CD4-positive, alpha-beta T cell treated with Interleukin-4 for 4 hours (primary cell): ENCODE measurements at places on chromosomes 5 and 9.

GRCh38 chr5:155008669-155009068 lies 4.9 kb upstream of the KIF4B start:
- DNase-seq, result no peak

DNA sequence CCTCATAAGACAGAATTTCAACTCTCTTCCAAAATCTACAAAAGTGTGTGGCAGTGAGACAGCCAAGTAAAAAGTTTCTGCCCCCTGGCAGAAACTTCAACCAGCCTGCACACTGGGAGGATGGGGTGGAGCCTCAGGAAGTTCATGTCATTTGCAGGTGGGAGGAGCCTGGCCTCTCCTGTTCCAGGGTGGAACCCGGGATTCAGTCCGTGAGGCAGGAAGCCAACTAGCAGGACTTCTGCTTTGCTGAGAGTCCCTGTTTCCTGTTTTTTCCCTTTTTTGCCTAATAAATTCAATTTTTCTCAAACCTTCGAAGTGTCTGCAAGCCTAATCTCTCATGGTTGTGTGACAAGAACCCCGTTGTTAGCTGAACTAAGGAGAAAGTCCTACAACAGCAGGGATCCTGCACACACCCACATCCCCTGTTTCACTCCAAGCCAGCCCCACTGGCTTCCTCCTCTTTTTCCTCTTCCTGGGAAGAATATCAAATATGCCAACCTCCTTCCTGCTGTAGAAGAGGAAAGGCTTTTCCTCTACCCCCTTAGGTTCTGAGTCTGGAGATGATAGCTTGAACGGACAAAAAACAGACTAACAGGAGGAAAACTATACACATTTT lies 69.3 kb downstream of the ALDH7A1 start:
- no peak for DNase-seq

DNA sequence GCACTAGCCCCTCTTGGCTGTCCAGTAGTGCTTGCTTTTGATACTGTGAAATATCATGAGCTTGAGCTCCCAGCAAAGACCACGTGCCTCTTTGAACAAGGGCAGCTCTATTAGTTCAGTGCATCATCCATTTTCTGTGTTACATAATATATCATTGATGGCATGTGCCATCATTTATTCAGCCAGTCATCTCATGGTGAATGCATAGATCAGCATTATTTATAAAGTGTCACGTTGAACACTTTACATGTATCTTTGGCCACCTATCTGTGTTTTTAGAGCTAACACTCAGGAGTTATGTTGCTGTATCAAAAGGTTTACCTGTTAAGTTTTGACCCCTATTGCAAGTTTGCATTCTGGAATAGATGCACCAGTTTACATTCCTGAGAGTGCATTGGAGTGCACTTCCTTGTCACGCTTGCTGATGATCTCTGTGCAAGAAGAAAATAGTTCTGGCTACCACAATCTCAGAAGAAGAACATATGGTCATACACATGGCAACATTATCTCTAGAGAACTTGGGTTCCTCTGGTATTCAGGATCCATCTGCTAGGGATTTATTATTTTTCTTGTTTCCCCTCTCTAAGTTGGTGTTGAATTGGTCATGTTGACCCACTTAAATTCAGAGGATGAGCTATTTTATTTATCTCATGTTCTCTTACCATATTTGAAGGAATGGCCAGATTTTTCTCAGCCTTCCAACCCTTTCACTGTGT lies 120.9 kb downstream of the SH3GL2 start:
- no peak for DNase-seq

DNA sequence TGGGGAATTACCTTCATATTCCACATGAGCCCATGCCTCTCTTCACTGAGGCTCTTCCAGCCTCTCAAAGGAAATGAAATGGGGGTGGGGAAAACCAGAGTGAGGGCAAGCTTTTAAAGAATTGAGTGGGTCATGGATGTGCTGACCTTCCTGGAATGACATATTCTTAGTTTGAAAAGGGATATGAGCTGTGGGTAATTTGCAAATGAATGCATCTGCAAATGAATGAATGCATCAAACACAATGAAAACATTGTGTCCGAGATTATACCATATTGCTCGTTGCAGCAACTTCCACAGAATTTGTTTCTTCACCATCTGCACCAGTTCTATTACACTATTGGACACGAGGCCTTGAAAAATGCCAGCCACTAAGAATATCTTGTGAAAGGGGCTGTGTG lies 198.6 kb upstream of the CDH6 start:
- no peak for DNase-seq

GRCh38 chr5:175686396-175686795 lies 28.5 kb downstream of the HRH2 start:
- DNase-seq, result no peak

DNA sequence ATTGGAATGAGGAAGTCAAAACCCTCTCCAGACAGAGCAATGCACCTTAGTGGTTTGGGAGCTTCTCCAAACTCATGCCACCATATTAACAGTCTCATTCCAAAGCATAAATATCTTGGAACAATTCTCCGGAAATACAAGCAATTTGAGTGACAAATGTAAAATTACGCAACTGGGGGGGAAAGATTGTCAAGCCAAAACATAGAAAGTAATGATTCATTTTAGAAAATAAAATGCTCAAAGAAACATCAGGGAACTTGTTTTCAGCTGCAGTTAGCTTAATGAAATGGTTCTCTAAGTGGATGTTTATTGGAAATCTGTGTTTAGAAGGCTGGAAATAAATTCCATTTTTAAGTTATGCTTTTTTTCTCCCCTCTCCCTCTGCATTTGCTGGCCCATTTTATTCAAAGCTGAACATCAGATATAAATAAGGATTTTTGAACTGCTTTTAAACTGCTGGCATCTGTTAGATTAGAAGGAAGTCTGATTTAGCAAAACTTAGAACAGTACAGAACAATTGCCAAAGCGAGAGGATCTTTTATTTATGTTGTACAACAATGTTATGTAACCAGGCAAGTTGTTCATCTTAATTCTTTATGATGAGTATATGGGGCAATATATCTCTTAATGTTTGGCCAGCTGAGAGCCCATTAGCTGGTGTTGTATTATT lies 551.9 kb downstream of the PRELID2 start:
- DNase-seq, result no peak

GRCh38 chr9:20442461-20443319 lies 179.6 kb downstream of the MLLT3 start:
- DNase-seq, result no peak

DNA sequence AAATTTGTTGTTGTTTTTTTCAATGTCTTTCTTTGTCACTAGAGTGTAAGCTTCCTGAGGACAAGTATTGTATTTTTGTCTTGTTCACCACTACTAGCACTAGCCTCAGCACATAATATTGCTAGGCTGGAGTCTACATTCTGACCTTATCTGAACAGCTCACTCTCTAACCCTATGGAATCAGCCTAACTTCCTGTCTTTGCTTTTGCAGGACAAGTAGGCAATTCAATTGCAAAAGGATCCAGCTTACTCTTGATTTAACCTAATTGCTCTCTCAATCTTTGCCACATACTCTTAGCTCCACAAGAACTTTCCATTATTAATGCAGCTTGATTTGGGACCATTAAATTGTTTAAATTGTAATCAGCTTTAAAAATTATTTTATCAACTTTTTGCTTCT lies 308.5 kb downstream of the MAN2A1 start:
- no peak for DNase-seq

DNA sequence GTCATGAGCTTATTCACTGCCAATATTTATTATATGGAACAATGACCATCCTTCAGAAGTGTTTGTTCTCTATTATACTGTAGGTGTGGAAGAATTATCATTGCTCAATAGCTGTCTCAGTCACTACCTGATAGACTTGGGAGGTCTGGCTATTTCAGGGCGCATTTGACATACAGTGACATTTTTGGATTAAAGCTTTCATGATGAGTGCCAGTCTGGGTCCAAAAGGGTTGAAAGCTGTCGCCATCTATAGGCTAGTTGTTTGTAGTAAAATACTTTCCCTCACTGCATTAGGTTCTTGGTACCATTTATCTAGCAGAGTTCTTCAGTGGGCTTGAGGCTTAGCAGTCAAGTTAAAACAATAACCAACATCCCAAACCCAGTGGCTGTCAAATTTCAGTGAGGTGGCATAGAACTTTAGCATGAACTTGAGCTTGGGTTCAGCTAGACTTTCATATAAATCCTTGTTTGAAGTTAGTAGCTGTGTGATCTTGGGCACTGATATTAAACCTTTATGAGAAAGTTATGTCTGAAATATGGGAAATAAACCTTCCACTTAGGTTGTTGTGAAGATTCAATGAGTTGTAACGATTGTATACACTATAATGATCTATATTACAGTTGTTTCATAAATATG lies 110.5 kb upstream of the CDKN2B start:
- DNase-seq, result peak; percentile 48

- DNase-seq, result no peak
These were observed 739.2 kb downstream of the BRINP1 start for GRCh38 chr9:118630079-118630478.

GRCh38 chr9:137373611-137373980 lies 49.4 kb downstream of the EXD3 start:
- no peak for DNase-seq

DNA sequence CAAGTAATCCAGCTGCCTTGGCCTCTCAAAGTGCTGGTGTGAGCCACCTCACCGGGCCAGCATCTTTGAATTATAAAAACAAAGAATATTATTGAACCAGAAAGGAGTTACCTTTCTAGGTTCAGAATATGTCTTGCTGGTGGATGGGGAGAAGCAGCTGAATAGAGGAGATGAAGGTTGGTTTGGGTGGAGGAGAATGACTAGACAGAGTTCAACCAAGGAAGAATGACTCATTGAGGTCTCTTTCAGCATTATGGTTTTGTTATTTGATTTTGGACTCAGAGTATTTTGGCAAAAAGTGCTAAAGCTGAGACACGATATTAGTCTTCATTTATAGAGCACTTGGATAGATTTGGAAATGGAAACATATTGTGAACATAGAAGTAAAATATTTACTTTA lies 75.2 kb upstream of the MPDZ start:
- no peak for DNase-seq

GRCh38 chr5:165188556-165189175 lies 1683.2 kb downstream of the MAT2B start:
- DNase-seq, result no peak

DNA sequence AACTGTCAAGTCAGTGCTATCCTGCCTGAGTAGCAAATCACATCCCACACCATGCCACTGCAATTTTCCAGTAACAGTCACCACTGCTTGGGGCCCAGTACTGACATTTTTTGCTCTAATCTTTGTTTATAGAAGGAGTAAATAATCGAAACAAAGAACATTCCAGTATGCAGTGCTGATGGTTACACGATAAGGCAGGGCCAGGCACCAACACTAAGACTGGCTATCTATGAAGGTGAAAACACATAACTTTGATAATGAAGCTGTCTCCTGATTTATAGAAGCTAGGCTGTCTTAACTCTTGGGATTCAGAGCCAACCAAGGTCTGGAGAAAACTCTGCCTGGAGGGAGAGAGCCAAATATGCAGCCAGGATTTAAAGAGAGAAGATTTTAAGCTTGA lies 365.3 kb downstream of the BNC2 start:
- no peak for DNase-seq

DNA sequence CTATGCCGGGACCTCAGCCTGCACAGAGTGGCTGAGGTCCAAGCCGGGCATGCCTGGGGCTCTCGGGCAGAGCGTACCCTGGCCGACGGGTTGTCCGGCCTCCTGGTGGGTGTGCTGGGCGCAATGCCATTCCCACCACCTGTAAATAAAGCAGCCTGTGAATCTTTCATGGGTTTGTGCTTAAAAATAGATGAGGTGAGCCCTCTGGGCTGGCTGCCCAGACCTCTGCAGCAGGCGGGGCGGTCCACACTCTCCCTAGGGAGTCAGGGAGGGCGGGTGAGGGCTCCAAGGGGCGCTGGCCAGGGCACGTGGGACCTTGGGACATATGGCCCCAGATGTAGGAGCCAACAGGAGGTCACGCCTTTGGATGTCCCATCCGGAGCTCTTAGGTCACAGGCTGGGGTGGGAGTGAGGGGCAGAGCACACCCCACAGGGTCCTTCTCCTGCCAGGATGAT lies 3.6 kb upstream of the AGPAT2 start:
- DNase-seq, result no peak

GRCh38 chr5:139733698-139734538 lies 61.7 kb upstream of the PSD2 start:
- DNase-seq, result no peak
